WTC11 (cell line): ENCODE measurements at places on chromosomes 4 and X.

DNA sequence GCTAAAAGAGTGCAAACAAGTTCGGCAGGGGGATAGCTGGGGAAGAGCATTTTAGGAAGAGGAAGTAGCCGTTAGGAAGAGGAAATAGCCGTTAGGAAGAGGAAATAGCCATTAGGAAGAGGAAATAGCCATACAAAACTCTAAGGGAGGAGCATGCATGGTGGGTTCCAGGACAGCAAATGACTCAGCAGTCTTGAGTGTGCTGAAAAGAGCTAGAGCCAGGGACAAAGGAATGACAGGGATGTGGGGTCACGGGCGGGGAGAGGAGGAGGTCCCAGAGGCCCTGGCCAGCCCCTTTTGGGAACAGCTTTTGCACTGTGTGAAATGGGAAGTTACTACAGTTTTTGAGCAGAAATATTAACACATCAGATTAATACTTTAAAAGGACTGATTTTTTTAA lies 882.6 kb downstream of the TRIML1 start:
- no peak for DNase-seq

- no peak for DNase-seq
These were observed 1155.4 kb downstream of the STIM2 start for GRCh38 chr4:28015996-28016395.

DNA sequence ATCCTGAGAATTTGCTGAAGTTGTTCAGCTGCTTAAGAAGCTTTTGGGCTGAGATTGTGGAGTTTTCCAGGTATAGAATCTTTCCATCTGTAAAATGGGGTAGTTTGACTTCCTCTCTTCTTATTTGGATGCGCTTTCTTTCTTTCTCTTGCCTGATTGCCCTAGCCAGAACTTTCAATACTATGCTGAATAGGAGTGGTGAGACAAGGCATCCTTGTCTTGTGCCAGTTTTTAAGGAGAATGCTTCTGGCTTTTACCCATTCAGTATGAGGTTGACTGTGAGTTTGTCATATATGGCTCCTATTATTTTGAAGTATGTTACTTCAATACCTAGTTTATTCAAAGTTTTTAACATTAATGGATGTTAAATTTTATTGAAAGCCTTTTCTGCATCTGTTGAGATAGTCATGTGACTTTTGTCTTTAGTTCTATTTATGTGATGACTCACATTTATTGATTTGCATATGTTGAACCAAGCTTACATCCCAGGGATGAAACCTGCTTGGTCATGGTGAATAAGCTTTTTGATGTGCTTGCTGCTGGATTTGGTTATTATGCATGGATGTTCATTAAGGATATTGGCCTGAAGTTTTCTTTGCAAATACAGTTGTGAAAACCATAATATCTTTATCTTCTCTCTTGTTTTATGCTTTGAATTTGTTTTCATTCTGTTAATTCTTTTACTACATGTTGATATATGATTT lies 573.8 kb upstream of the NDST4 start:
- no peak for DNase-seq

GRCh38 chr4:38111024-38111423 lies 150.8 kb downstream of the PTTG2 start:
- DNase-seq, result no peak

DNA sequence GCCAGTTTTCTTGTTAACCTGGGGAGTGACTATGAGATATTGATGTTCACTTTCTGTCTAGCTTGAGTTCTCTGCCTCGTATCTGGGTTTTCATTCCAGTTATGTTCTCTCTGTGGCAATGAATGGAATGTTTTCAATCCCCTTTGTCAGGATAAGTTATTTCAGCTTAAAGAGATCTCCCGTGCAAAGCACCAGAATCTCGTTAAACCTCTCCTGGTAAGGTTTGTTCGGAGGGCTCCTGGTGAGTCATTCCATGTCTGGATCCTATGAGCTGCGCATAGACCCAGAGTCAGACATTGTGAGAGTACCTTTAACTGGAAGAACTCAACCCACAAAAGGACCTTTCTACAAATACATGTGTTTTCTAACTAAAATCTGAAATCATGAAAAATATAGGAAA lies 51.0 kb downstream of the KDR start:
- DNase-seq, result no peak

GRCh38 chrX:101195442-101196173 lies 24.0 kb upstream of the DRP2 start:
- no peak for DNase-seq

DNA sequence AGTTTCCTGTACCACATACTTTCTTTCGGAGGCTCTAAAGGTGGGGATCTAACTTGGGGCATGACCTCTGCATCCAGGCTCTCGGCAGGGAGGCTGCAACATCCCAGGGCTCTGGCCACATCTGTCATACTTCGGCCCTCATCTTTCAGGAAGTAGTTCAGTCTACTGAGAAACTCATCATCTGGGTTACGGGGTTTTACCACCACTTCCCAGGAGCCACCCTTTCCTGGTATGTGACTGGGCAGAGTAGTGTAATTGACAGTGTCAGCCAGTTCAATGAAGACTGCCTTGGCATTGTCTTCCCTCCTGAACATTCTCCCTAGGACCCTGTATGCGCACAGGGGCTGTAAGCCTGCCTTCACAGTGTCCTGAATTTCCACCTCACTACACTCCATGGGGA lies 2.8 kb downstream of the PNMA5 start:
- DNase-seq, result no peak

- peak; percentile 25 for DNase-seq
These were observed 317.6 kb downstream of the BCOR start for GRCh38 chrX:39779952-39780783.

- no peak for DNase-seq
These were observed 23.0 kb upstream of the BCORL1 start for GRCh38 chrX:129959493-129959832.

DNA sequence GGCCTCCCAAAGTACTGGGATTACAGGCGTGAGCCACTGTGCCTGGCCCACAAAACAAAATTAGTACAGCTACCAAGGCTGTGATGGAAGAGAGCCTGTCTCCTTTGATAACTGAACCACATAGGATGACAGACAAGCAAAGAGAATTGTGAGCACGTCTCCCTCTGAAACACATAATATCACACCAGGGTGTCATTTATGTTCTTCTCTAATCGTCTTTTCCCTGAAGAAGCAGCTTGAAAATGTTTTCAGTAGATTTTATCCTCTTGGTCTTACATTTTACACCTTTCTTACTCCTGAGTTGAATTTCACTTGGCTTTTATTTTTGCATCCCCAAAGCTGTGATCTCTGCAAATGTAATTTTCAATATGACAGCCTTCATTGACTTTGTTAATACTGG lies 67.8 kb downstream of the TENM3 start:
- DNase-seq, result no peak

- no peak for DNase-seq
These were observed 141.8 kb upstream of the NALF2 start for GRCh38 chrX:69362354-69362753.

DNA sequence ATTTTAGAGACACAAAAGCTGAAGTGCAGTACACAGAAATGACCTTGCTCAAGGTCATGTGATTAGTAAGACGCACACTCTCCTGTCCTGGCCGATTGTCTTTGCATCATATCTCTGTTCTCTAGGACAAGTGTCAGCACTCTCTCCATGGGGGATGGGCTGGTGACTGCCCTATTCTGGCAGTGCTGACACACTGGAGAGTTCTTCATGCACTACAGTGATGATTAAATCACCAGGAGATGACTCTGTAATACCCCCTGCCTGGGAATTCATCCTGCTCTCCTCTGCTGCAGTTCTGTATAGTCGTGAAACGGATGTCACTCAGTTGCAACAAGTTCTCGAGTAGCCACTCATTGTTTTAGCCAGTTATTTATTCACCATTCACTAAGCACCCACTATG lies 5.3 kb upstream of the SHISA3 start:
- no peak for DNase-seq

- no peak for DNase-seq
These were observed 257.7 kb downstream of the ADAMTS3 start for GRCh38 chr4:72311291-72311690.

DNA sequence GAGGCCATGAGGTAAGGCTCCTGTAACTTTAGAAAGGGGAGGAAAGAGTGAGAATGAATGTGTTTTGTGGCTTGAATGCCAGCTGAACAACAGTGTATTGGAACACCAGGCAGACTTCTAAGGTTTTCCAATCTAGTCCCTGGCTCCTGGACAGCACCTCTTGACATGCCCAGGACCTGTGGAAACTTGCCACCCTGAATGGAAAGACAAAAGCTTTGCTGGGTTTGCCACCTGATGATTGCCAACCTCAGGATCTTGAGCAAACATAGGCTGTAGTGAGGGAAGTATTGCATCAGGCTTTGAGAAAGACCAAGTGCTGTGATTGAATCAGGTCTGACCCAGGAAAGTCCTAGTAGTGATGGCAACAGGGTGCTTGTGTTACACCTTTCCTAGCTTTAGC lies 1393.1 kb upstream of the DIAPH2 start:
- no peak for DNase-seq

DNA sequence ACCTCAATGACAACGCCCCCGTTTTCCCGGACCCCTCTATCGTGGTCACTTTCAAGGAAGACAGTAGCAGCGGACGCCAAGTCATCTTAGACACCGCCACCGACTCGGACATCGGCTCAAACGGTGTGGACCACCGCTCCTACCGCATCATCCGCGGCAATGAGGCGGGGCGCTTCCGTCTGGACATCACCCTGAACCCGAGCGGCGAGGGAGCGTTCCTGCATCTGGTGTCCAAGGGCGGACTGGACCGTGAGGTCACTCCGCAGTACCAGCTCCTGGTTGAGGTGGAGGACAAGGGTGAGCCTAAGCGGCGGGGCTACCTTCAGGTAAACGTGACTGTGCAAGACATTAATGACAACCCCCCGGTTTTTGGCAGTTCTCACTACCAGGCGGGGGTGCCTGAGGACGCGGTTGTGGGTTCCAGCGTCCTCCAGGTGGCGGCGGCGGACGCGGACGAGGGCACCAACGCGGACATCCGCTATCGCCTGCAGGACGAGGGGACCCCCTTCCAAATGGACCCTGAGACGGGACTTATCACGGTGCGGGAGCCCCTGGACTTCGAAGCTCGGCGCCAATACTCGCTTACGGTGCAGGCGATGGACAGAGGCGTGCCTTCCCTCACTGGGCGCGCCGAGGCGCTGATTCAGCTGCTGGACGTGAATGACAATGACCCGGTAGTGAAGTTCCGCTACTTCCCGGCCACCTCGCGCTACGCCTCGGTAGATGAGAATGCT lies 2.2 kb downstream of the FAT4 start:
- peak; percentile 54 for DNase-seq

- peak; percentile 48 for DNase-seq
These were observed 22.1 kb downstream of the DGKK start for GRCh38 chrX:50448565-50448964.

GRCh38 chrX:15413101-15413500 lies 28.9 kb upstream of the VEGFD start:
- DNase-seq, result no peak

DNA sequence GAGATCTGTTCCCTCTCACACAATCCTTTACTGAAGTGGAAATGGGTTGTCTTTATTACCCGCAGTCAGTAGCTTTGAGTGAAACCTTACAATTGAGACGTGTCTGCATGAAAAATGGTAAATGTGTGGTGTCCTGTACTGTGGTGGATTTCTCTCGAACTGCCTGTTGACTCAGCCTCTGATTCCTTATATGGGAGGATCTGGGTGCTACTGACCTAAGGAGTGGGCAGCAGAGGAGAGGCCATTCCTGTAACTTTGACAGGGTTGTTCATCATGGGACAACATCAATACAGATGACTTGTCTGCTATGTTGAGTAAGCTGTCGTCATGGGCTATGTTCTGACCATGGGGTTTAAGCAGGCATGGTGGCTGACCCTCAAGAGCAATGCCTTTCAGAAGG lies 159.6 kb upstream of the WDR1 start:
- no peak for DNase-seq

GRCh38 chr4:5448221-5448620 lies 260.1 kb downstream of the EVC2 start:
- DNase-seq, result no peak

GRCh38 chrX:134821370-134821769 lies 163.1 kb upstream of the PLAC1 start:
- DNase-seq, result no peak

GRCh38 chr4:47690611-47691010 lies 147.3 kb downstream of the CORIN start:
- DNase-seq, result no peak

DNA sequence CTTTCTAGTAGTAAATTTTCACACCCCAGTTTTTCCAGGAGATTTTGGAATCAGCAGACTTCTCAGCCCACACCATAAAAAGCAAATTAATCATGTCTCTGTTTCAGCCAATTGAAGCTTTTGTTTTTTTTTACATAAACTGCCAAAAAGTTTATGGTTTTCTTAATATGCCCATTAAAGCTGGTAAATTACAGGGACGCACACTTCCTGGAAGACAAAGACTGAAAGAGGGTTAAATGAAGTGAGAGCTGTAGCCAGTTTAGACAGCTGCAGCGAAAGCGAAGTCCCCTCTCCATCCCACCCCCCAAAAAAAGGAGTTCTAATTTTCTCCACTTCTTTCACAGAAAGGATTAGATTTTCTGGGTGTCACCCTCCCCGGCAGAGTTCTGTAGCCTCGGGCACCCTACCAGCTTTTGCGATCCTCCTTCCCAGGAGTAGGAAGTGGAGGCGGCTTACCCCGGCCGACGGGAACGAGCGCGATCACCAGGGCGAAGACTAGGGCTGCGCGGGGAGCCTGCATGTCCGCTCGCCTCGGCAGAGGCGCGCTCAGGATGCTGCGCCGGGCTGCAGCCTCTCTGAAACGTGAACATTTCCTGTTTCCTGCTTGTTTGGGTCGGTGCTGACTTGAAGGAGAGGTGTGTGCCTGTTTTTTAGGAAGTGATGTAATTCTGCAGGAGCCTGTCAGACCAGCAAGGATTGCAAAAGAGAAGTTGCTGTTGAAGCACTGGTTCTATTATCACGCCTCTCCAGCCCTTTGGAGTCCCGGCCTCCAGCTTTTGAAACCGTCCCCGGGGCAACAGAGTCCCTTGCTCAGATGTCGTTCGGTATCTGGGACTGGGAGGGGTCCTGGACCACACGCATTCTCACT lies at the start of gene TMEM154:
Gene TMEM154 (minus strand): TSS at position 584 of the 868 bp plus-strand sequence. CDS start 64 bp downstream, at position 520.
- DNase-seq, result peak; percentile 73

DNA sequence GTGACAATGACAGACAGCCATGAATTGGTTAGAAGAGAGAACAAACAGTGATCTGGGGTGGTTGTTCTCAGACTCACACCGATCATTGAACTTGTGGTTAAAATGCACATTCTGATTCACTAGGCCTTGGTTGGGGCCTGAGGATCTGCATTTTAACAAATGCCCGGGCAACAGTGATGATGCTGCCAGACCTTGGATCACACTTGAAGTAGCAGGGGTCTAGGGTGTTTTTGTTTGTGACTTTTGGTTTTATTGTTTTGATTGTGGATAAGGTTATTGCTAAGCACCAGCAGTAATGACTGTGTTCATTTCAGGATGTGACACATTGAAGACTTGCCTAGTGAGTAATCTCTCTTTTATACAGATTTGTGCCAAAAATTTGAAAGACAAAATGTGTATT lies 36.5 kb downstream of the TXLNG start:
- DNase-seq, result no peak

DNA sequence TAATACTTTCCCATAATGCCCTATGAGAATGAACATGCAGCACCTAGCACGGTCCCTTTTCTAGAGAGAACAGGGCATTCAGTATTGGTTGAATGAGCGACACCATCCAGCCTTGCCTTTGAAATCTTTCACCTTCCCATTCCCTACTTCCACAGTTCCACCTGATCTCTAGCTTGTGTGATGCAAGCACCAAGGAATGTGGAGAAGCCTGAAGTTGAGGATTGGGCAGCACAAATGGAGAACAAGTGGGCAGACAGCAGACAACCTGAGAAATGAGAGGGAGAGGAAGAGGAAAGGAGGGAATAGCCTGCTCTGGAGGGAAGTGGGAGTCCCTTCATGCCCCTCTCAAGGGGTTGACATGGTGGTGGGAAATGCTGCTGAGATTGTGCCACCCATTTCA lies 365.1 kb upstream of the CXorf51A start:
- DNase-seq, result no peak
